ENCODE measurements at places on chromosomes 5 and 9.

DNA sequence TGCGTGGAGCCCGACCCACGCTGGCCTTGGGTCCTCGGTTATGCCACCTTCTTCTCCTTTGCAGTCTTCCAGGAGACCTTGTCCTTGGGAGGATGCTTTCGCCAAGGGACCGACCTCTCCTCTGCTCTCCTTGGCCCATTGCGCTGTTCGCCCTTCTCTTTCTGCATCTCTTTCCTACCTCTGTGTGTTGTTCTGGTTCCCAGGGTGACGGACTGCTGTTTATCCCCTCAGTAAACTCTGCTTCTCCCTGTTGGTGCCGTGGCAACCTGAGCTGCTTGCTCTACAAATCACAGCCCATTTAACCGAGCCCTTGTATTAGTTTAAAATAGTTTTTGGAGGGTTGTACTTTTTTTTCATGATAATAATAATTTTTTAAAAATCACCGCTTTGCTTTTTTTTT is 97.9 kb downstream of the DAPK1 start:
- no peak for DNase-seq

- no peak for DNase-seq
Observed at GRCh38 chr9:80948066-80948465, 741.3 kb downstream of the TLE1 start.

DNA sequence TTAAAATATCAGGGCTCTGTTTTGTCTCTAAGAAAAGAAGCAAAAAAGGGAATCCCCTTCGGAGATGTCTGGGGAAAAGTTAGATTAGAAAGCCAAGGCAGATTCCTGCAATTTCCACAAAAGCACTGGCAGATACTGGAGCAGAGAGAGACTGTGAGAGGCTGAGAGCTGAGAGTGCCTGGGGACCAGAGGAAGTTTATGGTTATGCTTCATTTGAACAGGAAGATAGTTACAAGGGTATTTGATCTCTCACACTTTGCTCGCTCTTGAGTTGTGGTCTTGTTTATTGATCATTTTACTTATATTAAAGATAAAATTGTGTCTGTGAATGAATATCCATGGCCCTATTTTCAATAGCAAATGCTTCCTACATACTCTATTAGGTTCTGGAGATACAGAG is 32.8 kb upstream of the FAM81B start:
- DNase-seq = no peak

- DNase-seq = no peak
Observed at GRCh38 chr5:146475190-146475780, 28.2 kb downstream of the TCERG1 start.

GRCh38 chr5:175317872-175318271 is 126.1 kb downstream of the DRD1 start:
- peak; percentile 2 for DNase-seq

GRCh38 chr5:92559781-92560180 is 1021.2 kb downstream of the NR2F1-AS1 start:
- no peak for DNase-seq

DNA sequence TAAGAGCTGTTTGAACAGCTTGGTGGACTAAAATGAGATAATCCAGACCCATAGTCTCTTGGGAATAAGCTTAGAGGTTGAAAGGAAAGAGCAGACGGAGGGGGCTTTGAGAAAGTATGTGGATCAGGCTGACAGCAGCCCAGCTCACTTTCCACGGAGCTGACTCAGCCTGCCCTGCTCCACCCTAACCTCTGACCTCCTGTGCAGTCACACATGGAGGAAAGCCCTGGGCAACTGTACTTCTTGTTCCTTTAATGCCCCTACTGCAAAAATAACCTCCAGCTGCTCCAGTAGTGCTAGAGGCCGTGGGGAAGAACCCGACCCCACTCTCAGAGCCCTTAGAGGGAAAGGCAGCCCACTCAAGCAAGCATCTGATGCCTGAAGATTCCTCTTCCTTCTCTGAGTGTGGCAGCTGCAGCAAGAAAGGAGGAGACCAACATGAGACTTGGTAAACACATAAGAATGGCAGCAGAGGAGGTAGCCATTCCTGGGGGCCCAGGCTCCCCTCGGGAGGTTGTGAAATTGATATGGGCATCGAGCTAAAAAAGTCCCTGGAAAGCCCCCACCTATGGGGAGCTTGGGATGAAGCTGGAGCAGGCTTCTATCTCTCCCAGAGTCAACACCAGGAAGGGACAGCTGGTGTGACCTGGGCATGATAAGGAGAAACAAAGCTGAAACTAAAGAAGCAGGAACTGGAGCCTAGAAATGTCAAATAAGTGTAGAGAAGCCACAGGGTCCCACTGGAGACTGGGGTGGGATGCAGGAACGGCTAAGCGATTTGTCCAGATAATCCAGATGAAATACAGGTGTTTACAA is 204.3 kb downstream of the PIK3R1 start:
- peak; percentile 53 for DNase-seq

DNA sequence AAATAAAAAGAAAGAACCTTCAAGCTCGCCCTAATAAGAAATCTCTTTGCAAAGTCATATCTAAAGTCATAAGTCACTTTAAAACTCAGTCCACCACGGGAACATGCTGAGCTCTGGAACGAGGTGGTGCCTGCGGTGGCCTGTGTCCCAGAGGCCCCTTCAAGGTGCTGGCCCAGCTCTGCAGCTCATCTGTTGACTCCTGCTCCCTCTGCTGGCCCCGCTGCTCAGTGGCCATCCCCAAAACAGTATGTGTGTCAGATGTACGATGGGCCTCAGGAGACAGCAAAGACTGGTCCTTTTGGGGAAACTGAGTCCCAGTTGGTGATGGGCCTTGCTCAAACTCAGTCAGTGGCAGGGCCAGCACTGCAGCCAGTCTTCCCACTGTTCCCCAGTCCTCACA is 22.8 kb upstream of the FOXB2 start:
- DNase-seq = peak; percentile 23

DNA sequence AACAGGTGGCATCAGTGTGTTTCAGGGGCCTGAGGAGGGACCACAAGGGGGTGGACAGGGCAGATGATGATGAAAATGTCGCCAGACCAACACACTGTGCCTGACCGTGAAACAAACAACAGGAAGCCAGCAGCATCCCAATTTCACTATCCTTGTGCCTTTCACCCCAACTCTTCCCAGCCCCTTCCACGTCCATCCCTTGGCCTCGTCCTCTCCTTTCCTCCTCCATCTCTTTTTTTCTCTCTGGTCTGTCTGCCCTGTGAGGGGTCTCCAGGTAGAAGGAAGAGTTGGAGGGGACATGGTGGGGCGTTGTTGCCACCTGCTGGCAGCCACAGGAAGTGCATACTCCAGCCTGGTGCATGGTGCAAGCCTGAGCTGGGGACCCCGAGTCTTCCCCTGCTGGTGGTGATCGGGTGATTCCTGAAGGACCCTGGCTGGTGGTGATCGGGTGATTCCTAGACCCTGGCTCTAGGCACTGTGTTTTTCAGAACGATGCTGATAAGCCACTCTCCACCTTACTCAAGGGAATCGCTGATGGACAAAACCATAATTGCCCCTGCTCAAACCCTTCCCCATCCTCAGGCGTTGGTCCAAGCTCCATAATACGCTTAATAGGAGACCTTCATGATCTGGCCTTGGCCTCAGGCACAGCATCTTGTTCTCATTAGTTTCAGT is 21.7 kb upstream of the NSD1 start:
- peak; percentile 31 for DNase-seq

DNA sequence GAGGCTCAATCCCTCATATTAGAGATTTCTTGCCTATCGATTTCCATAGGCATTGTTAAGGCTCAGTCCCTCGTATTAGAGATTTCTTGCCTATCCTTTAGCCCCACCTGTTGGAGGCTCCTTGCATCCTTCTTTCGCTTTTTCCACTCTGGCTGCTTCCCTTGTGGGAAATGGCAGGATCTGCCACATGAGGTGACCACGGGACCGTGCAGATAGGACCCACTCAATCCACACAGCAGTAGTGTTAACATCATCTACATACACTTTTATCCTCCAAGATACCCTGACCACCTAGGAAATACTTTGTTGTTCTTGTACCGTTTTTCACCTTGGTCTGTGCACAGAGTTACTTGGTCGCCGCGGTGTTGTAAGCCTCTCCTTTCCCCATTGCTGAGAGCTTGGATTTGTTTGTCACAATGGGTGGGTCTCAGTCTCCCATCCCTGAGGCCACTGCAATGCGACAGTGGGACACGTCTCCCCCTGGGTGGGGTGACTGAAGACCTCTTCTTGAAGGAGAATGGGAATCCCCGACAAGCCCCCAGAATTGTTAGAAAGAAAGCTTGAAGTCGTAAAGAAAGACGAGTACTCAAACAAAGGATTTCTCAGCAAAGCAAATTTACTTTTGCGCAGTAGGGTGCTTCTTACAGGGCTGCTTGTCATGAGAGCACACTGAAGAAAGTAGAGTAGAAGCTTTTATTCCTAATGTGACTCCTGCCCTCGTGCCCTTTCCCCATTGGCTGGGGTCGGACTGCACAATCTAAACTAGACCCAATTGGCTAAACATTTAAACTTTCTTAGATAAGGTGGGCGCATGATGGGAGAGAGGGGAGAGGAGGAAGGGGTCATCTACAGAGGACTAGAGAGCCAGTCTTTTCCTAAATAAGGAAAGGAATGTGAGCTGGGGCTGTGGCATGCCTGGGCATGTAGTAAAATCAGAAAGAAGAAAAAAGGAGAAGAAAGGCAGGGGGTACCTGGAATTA is 19.8 kb downstream of the IFT74 start:
- DNase-seq = peak; percentile 53

DNA sequence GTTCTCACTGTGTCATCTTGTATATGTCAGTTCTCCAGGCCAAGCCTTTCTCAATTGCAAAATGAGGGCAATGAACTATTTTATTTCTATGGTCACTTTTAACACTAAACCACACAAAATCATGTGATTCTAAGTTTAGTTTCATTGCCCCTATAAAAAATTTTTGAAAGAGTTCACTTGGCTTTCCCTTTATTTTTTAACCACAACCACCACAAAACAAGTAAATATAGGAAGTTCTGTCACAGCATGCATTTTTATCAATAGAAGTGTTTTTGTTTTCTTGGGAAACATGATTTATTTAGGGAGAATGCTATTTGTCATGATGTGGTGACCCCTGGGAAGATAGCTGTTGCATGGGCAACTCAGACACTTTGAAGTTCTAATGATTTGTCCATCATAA is 169.1 kb downstream of the CSNK1G3 start:
- DNase-seq = peak; percentile 28

DNA sequence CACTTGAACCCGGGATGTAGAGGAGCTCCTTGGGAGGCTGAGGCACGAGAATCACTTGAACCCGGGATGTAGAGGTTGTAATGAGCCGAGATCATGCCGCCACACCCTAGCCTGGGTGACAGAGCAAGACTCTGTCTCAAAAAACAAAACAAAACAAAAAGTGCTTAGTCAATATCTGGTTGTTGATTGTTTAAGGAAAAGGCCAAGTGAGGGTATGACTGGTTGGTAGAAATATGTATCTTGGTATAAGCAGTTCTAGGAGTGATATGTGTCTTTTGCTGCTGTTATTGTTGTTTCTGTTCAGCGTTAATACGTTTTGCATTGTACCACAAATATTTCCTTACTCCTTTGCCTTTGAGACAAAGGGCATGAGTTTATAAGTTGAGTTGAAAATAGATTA is 210.7 kb upstream of the DMRT1 start:
- no peak for DNase-seq

Data from RPMI7951 (cell line).